Renal cortical epithelial cell (primary cell): ENCODE measurements at places on chromosomes 16 and 17. TPM values are rescaled to one million over a fixed set of nuclear protein-coding genes. Genes with fewer than 3 reads are reported as not detected.

Gene MCRIP2
- 17.6 and 26.4 TPM in 2 replicates for total RNA-seq

Gene PRKCB
- total RNA-seq = not detected in 2 replicates

DNA sequence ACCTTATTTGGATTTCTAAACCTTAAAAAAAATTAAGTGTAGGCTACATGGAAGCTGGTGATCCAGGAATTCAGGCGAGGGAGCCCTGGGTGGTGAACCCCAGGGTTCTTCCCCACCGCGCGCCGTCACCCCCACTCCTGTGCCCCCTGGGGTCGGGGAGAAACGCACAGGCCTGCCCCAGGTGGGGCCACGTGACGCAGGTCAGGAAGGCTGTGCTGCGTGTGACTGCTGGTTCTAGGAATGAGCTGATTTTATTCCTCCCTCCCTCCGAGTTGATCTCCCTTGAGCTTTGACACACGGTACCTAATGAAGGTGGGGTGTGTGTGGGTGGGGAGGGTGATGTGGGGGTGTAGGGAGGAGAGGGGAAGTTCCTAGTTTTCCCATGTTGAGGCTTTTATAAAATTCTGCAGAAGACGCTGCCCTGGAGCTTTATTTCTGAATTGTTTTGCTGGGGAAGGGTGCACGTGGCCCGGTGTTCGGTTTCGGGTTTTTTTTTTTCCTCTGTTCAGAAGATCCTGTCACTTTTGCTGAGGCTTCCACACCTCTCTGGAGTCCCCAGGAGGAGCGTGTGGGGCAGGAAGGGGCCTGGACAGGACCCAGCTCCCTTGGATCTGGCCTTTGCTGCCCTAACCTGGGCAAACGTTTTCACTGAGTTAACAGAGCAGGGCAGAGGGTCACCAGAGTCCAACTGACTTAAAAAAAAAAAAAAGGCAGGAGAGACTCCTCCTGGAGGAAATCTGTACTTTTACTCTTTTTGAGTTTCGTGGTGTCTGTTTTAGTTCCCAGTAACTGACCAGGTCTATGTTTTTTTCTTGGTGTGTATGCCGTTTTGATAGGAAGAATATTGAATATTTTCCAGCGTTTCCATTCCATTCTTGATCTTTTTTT is 55.8 kb upstream of the GSE1 start:
- no peak for DNase-seq

GRCh38 chr16:51755577-51756355 is 604.7 kb upstream of the SALL1 start:
- DNase-seq = no peak

- no peak for DNase-seq
Observed at GRCh38 chr17:73278049-73278464, 16.4 kb upstream of the CPSF4L start.

GRCh38 chr17:40818343-40818732 is 4.1 kb downstream of the KRT10 start:
- no peak for DNase-seq

Gene ALOX12
- not detected in 2 replicates for total RNA-seq

GRCh38 chr16:17261197-17261858 is 209.4 kb downstream of the XYLT1 start:
- DNase-seq = no peak

Gene C1QL1
- 0.35 and 0.45 TPM in 2 replicates for total RNA-seq
